ENCODE measurements at places on chromosomes 11 and 22.
A peak's percentile ranks its signal among the peaks of the same experiment; 100 is the strongest.

DNA sequence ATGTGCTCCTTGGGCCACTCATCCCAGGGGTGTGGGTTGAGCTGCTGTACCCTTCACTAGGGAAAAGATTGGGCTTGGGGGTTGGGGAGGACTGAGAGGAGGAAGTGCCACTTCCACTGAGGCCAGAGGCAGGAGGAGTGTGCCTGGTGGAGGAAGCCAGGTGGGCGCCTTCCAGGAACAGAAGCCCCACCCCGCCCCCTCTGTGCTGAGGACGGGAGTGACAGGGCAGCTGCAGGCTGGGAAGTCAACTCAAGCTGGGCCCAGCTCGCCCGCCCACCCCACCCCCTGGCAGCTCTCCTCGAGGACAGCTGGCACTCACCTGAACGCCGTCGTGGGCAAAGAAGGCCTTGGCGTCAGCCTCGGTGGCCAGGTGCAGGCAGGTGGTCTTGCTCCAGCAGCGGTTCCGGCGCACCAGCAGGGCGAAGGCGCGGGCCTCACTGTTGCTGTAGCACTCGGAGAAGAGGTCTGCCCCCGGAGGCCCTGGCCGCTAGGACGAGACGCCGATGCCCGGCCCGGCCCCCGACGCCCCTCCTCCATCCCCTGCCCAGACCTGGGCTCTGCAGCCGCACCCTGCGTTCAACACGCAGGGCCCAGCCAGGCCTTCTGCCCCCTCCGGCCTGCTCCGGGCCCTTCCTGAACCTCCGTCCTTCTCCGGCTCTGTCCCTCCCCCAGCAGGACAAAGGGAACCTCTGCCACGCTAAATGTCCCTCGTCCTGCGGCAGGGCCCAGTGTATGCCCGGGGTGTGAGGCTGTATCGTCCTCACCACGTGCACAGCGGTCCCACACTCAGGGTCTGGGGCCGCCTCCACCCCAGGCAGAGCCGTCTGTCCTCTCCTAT, 13.4 kb downstream of the TSSC4 start:
- DNase-seq: no peak

DNA sequence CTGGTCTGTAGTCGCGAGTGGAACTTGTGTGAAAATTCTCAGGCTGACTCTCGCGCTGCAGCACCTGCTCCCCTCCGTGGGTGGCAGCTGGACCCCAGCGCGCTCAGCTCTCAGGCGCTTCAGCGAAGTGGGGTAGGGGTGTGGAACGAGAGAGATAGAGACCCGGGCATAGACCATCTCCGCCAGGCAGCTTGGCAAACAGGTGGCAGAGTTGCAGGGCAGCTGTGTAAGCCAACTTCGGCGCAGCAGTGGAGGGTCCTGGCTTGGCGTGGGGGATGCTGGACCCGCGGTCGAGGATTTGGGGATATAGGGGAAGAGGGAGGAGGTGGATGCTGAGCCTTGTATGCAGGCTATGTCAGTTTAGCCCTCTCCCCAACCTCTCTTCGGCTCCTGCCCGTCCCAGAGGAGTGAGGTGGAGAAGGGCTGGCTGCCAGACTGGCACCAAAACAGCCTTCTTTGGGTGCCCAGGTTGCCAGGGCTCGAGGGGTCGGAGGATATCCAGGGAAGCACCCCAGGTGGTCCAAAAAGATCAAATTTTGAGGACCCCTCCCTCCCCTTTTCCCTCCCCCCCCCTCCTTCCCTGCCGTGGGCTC, 746 bp upstream of the CALCB start:
- DNase-seq: no peak

- DNase-seq: no peak
These were observed 1037.0 kb downstream of the DLG2 start for GRCh38 chr11:84590106-84590505.

- DNase-seq: no peak
These were observed 133.6 kb upstream of the SESN3 start for GRCh38 chr11:95364324-95365295.

GRCh38 chr11:10655227-10655626, 38.3 kb downstream of the IRAG1 start:
- no peak for DNase-seq

DNA sequence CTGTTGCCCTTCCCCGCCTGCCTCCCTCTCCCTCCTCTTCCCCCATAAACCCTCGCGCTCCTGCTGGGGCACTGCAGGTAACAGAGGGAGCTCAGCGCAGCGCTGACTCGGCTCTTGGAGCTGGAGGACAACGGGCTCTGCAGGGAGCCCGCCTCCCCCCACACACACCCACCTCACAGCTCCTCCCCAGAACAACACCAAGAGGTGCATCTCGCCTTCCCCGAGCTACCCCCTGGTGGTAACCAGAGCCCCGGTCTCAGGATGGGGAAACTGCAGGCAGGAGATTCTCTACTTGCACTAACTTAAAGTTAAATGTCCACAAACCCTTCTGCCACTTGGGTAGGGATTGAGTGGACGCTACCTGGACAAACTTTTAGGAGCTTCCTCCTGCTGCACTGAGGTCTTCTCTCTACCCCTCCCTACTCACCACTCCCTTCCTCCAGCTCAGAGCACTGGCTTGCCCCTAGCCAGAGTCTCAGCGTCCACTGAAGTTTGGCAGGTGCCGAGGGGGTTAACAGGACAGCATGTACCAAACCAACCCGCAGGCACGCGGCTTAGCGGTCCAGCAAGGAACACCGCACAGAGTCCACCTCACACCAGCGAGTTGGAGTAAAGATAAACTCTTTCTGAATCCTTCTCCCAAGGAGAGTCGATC, 4.0 kb upstream of the SCN4B start:
- no peak for DNase-seq

- DNase-seq: peak; percentile 6
These were observed 31.9 kb downstream of the ANKK1 start for GRCh38 chr11:113419454-113420003.

GRCh38 chr11:109994907-109995306, 98.3 kb upstream of the ZC3H12C start:
- no peak for DNase-seq

- DNase-seq: no peak
These were observed 499 bp downstream of the ATL3 start for GRCh38 chr11:63670433-63671321.

GRCh38 chr11:28822576-28822975, 714.4 kb downstream of the METTL15 start:
- no peak for DNase-seq

- DNase-seq: no peak
These were observed 180.8 kb downstream of the DBX1 start for GRCh38 chr11:19979519-19979845.

DNA sequence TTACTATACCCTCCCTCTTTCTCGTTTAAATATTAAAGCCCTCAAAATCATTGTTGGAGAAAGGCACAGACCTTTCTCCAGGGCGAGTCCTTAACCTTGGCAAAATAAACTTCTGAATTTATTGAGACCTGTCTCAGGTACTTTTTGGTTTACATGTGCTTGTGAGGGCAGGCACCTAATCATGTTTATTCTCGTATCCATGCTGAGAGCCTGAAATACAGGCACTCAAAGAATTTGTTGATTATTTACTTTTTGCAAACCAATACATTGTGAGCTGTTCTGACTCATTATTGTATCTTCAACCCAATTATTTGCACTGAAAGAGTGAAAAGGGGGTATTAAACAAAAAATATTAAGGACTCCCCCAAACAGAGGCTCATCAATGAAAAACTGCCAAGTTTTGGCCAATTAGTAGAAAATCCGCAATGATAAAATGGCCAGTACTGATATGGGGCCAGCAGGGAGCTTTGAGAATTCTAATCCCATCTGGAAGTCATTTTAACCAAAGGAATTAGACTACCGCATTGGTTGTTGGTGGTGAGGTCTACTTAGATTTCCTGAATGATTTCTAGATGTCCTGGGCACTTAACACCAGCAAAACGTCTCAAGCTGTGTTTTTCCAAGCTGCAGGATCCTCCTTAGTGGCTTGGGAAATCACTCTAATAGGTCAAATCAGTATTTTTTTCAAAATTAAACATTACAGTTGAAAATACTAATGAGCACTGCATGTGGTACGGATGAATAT, 157.3 kb downstream of the SWAP70 start:
- no peak for DNase-seq

- no peak for DNase-seq
These were observed 5.4 kb upstream of the OR56A4 start for GRCh38 chr11:6012035-6012668.

DNA sequence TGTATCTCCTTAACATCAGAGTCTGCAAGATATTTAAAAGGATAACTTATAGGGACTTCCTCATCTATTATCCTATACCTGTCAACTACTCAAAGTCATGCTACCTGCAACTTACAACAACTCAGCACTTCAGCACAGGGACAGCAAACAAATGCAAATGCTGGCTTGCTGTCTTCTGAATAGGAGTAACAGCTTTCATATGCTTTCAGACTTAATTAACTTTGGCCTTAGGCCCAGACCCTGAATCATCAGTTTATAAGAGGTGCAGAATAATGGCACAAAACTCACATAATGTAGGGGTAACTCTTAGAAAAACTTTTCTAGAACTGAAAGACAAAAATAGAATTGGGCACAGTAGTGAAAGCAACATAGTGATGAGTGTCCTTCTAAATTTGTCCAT, 953.4 kb downstream of the DLG2 start:
- DNase-seq: peak; percentile 53

DNA sequence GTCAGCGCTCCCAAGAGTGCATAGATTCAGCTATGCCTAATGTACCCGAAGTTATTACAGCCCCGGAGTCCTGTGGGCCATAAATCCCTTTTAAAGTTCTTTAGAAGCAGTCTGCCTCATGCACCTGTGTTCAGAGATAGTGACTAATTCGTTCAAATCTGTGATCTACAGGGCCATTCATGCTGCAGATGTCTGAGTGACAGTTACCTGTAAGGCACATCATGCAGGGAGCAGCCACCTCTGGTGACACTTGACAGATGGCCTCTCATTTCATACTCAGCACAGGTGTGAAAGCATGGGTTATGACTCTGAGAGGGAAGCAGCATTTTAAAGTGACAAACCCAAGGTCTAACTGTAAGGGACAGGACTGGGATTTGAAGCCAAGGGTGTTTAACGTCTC, 2.4 kb upstream of the E2F8 start:
- no peak for DNase-seq

GRCh38 chr11:16982809-16983208, 31.4 kb downstream of the PLEKHA7 start:
- no peak for DNase-seq

DNA sequence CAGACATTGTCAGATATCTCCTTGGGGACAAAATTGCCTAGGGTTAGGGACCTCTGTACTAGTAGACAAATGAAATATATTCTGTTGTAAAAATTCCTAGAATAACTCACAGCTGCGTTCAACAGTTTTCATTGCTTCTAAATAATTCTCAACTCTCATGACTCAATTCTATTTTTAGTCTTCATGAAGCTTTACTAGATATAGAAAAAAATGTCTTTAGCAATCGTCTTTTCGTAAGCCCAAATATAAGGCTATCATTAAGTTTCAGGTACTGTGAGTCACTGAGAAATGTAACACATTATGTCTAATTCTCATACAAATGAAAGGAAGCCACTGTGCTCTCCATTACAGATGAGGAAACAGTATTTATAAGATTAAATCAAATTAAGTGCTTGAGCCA, 6.4 kb downstream of the MMP12 start:
- no peak for DNase-seq

DNA sequence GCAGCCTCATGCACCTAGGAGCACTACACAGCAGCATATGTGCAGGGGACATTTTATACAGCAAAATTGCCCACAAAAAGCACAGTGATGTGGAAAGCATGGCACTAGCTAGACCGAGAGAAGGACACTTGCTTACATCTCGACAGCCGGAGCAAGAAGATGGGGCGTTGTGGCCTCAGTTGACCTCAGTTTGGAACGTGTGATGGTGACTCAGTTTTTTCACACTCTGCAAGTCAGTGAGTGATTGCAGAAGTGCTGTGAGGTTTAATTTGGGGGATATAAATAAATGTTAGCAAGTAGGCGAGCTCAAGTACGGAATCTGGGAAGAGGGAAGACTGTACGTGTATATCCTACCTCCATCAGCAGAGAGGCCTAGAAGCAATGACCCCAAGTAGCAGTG, 23.3 kb downstream of the LRP5 start:
- no peak for DNase-seq

- no peak for DNase-seq
These were observed 30.2 kb downstream of the OSBPL5 start for GRCh38 chr11:3134651-3135480.

DNA sequence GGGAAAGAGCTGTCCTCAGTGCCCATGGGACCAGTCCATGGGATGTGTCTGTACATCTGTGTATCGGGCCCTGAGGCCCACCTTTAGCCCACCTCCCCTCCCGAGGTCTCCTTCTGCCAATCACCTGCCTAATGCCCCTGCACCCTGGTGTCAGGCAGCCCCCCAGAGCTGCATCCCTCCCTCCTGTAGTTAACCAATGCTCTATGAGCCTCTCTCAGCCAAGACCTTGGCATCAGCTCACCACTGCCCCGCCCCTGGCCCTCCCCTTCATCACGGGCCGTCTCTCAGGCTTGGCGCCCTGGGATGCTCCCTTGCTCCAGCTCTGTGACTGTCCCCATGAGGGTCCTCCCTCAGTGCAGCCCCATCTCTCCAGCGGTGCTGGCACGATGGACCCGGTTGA, 18.5 kb downstream of the MGAT3 start:
- no peak for DNase-seq

DNA sequence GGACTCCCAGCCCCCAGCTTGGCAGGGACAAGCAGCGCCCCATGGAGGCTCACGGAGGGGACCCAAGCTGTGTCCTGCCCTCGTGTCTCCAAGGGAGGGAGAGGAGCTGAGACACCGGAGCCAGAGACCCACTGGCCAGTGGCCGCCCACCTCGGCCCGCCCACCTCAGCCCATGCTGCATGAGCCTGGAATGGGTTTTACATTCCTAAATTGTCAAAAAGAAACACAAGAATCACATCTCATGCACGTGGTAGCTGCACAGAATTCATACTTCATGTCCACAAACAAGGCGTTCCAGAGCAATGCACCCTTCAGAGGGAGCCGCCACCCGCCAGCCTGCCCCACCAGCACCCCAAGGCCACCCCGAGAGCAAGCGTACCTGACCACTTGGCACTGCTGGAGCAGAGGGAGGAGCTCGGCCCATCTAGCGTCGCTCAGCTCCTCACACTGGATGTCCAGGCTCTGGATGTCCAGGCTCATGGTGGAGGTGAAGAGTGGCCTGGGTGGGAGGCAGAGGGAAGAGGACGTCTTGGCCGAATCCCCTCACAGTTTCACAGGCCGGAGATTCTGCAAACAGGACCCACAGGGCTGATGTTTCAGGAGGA, 5.3 kb downstream of the RNH1 start:
- no peak for DNase-seq

- no peak for DNase-seq
These were observed 512 bp downstream of the TOLLIP start for GRCh38 chr11:1308743-1309497.

DNA sequence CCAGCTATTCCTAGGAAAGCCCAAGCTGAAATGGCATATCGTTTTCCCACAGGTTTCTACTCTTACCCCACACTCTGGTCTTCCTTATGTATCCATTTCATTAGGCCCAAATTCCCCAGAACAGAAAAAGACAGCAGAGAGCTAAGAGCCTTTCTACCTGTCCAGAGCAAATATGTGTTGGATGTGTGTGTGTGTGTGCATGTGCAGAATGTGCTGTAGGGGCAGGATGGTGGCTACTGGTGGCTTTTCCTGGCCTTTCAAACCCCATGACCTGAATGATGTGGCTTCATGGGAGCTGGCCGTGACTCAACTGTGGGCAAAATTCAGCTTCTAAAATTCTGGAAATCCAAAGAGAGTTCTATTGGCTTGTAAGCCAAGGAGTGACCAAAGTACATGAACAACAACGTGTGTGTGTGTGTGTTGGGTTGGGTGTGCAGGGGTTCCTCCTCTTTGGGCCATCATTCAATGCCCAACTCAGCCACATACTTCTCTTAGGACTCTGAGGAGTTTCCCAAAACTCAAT, 421.4 kb upstream of the CADM1 start:
- no peak for DNase-seq

- DNase-seq: no peak
These were observed 39.0 kb downstream of the CWC15 start for GRCh38 chr11:94934362-94934761.
